ENCODE measurements at places on chromosomes 4 and X. TPM values are rescaled to one million over a fixed set of nuclear protein-coding genes. Genes with fewer than 3 reads are reported as not detected.
A peak's percentile ranks its signal among the peaks of the same experiment; 100 is the strongest.

The PCDH18 gene
- total RNA-seq: 14.6 TPM

The SLC16A2 gene
- total RNA-seq: 46.0 TPM

DNA sequence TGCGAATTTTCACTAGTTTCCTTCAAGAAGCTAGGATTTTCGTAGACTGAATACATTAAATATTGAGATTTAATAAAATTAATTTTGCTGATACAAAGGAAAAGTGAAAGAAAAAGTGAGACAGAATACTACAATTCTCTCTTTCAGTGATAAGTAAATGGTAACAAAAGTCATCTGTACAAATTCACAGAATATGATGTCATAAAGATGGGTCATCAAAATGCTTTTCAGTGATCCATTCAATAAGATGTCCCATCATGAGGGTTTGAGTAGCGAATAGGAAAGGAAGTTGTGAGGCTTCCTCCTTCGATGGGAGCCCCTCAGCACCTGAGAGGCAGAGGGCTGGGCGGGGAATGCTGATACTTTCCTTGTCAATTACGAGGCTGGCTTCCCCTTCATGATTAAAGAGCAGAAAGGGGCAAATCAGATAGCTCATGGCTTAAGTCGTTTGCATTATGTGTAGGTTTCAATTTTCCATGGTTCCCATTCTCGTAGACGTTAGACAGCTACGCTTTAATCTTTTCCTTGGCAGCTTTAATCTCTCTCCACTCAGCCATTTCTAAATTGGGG, 108.8 kb upstream of the SORBS2 start:
- DNase-seq: no peak

- peak; percentile 3 for DNase-seq
Observed at GRCh38 chrX:6024204-6024603, 204.5 kb downstream of the NLGN4X start.

DNA sequence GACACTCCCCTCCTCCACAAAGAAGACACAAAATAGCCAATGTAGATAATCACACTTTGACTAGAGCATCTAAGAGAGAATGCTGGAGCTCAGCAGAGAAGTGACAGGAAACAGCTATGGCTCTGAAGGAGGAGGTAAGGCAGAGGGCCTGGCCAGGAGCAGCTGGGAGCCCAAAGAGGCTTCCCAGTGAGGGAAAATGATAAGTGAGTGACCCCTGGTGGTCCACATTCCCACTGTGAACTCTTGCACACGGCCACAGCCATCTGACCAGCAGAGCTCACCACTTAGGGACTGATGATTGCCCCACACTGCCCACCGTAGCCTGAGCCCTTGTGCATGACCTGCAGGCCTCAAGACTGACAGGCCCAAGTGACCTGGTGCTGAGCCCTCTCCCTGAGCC, 162.7 kb upstream of the GALNTL6 start:
- peak; percentile 31 for DNase-seq

GRCh38 chr4:146335763-146336409, 121.5 kb downstream of the REELD1 start:
- no peak for DNase-seq
